ENCODE measurements at places on chromosomes 7 and 10.

DNA sequence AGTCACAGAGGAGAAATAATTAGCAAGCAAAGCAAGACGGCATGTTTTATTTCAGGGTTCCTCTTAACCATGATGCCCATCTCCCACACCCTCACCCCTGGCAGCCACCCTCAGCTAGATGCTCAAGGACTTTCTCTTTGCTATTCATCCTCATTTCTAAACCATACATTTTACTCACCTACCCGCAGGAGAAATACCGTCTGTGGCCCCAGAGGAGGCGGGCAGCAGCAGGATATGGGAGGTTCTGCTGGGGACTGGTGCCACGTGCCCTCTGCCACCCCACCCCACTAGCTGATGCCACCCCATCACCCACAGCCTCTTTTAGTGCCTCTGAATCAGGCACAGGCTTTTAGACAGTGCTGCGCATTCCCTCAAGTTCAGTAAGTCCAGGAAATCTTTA lies 168.7 kb upstream of the ITGB1 start:
- DNase-seq, result no peak

GRCh38 chr10:113086282-113086681 lies 136.2 kb downstream of the TCF7L2 start:
- no peak for DNase-seq

GRCh38 chr10:30502266-30503060 lies 68.5 kb downstream of the MAP3K8 start:
- DNase-seq, result no peak

- DNase-seq, result no peak
These were observed 117.9 kb downstream of the SLIT1 start for GRCh38 chr10:97067716-97068391.

DNA sequence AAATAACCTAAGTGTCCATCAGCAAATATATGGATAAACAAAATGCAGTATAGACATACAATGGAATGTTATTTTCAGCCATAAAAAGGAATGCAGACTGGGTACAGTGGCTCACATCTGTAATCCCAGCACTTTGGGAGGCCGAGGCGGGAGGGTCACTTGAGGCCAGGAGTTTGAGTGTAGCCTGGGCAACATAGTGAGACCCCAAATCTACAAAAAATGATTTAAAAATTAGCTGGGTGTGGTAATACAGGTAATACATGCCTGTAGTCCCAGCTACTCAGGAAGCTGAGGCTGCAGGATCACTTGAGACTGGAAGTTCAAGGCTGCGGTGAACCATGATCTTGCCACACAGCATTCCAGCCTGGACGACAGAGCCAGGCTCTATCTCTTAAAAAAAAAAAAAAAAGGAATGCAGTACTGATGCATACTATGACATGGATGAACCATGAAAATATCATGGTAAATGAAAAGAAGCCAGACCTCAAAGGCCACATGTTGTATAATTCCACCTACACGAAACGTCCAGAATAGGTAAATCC lies 6.9 kb downstream of the MCMBP start:
- DNase-seq, result no peak

DNA sequence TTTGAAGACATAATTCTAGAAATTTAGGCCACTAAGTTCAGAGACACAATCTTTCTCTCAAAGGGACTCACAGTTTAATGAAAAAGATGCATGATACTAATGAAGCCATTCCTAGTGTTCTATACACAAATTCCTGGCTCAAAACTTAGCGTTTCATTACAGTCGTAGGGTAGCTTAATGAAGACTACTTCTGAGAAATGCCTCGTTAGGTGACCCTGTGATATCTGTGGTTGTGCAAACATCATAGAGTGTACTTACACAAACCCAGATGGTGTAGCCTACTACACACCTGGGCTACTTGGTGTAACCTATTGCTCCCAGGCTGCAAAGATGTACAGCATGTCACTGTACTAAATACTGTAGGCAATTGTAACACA lies 488 bp upstream of the CHCHD3 start:
- no peak for DNase-seq

DNA sequence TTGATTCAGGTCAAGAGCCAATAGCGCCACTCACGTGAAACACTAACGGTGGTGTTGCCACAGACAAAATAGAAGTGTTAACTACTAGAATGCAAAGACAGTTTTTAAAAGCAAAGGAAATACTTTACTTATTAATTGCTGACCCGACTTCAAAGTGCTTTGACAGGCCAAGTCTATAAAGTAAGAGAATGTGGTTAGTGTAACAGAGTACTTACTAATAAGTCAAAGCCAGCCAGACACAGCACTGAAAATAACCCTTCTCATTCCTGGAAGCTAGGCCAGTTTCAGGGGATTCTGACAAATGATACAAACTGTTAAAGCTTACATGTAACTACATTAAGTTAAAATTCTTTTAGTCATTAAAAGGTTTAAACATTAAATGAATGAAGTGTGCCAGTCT lies 50.3 kb downstream of the ENO4 start:
- no peak for DNase-seq

DNA sequence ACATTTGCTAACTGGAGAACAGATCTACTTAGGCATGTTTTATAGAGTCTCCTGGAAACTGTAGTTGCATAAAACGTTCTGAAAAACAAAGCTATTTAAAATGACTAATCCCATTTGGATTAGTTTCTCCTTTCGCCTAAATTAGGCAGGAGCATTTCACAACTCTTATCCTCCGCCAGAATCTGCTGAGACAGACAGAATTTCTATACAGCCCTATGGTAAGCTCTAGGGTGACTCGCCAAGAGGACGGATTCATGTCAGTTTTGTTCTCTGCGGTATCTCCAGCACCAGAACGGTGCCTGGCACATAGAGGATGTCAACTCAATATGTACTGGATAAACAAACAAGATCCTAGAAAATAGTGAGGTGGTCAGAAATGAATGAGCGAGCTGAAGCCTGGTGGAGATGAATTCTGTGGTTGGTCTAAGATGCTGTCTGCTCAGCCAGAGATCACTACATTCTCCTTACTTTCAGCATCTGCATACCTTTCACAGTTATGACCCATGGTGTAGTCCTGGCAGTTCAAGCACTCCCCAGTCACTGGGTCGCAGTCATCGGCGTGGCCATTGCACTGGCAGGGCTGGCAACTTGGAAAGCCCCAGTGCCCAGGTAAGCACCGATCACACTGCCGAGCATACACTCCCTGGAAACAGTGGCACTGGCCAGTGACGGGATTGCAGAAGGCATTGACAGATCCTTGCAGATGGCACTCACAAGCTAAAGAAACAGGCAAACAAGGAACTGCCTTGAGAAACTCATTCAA lies 44.0 kb downstream of the LAMB1 start:
- DNase-seq, result peak; percentile 90

DNA sequence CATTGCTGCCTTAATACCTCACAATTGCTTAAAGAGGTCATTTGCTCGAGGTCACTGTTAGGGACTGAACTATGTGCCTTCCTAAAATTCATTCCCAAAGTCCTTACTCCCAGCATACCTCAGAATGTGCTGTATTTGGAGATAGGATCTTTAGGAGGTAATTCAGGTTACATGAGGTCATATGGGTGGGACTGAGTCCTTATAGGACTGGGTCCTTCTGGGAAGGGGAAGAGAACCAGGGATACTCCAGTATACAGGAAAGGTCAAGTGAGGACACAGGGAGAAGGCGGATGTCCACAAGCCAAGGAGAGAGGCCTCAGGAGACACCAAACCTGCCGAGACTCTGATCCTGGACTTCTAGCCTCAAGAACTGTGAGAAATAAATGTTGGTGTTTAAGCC lies 253.3 kb downstream of the PRPF18 start:
- no peak for DNase-seq

GRCh38 chr10:123729523-123729922 lies 63.4 kb downstream of the GPR26 start:
- no peak for DNase-seq

DNA sequence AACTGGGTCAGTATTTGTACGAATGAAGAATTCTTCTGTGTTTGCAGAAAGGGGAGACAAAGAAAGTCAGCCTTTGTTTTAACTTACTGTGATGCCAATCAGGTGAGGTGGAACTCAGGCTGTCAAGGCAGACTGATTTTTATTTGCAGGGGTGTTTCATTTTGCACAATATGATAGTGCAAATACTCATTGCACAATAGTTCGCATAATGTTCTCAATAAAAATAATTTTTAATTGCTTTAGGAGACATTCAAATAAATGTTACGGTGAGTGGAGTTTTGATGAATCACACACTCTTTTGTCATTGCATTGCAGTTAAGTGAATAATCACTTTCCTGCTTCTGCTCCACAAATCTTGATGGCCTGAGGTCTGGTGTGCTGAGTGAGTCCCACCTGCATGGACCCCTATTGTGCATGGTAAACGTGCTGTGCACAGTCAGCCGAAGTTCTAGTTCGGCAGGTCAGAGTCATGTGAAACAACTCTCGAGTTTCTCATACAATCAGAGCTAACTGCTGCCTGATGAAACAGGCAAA lies 141.3 kb upstream of the FZD8 start:
- no peak for DNase-seq

DNA sequence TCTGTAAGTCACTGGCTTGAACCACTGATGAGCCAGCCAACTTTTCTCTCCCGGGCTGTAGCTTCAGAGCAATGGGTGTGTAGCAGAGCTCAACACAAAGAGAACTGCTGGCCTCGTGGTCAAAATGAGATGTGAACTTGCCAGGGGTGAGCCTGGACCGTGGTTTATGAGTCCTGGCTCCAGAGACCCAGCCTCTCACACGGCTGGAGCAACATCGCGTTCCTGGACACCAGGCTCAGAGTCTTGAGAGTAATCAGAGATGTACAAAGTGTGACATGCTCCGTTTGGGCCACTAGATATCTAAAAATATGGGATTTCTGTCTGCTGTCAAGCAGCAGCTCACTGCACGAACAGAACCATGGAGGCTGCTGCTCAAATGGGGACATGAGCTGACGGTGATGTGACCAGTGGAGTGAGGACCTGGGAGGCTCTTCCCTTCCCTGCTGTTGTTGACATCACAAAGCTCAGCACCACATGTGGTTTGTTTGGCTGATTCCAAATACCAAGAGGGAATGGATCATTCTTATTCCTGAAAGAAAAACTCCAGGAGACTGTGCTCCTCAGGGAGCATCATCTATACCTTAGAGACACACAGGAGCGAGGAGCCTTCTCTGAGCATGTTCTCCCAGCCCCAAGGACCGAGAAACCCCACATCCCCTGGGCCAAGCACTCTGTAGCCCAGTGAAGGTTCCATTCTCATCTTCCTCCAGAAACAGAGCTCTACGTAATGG lies 9.2 kb upstream of the SVIL start:
- DNase-seq, result no peak

GRCh38 chr10:21924511-21924910 lies 79.0 kb downstream of the DNAJC1 start:
- no peak for DNase-seq

- DNase-seq, result no peak
These were observed 68.8 kb upstream of the DNAJB6 start for GRCh38 chr7:157267956-157268355.

DNA sequence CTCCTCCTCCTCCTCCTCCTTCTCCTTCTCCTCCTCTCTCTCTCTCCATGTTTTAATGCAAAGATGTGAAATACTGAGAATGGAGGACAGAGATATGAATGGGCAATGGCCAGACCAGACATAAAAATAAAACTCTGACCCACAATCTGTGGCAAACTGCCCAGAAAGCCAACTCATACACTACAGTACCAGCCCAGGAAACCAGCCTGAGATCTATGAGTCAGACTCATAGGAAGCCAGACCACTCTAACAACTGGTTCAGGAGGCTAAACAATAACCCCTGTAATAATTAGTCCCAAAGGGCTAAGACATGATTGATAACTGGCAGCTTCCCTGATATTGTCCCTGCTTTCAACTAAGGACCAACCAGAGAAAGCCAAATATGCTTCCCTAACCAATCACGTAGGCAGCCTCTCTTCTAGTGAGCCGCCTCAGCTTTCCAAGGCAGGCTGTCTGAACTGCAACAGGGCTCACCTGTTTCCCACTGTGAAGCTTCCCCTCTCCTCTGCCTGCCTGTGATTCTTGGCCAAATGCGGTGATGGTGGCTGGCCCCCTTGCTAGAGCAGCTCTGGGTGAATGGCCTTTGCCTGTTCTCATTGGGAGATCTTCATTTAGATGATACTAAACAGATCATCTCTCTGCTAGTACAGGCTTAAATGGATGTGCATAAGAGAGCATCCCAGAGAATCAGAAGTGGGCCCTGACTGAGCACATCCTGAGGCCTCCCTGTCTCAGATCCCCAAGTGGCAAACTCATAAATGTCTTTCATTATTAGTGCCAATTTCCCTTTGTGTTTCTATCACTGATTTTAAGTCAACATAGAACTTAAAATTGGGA lies 817.6 kb downstream of the TNS3 start:
- peak; percentile 98 for DNase-seq

DNA sequence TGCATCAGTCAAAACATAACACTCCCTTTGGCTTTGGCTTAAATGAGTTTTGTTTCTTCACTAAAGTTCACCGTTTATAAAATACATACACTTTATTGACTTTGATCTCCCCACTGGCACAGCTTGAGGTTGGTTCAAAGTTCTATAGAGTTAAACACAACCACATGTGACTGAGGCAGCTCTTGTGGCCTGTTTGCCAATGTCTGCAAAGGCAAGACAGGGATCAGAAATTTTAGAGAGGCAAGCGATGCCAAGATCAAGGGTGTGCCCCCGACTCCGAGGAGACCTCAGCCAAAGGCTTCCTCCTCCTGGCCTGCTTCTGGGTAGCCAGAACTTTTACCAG lies 129.8 kb upstream of the JCAD start:
- DNase-seq, result no peak

- no peak for DNase-seq
These were observed 558.4 kb downstream of the SDK1 start for GRCh38 chr7:3859431-3859830.

GRCh38 chr10:48504141-48504885 lies 100.6 kb downstream of the ARHGAP22 start:
- no peak for DNase-seq

DNA sequence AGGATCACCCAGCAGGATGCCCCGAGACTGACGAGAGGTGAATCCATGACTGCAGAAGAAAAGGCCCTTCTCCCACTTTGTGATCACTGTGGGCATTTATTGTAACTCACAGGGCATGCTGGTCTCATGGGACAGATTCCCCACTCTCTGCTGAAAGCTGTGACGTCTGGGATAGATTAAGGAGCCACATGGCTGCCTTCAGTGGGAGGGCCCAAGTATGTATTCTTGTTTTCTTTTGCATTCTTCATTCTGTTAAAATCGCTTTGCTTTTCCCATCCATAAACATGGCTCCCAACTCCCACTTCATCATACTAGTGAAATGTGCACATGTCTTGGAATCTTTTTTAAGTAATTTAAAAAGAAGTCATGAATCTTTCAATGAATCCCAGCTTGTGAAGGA lies 67.2 kb downstream of the FAM107B start:
- DNase-seq, result no peak

DNA sequence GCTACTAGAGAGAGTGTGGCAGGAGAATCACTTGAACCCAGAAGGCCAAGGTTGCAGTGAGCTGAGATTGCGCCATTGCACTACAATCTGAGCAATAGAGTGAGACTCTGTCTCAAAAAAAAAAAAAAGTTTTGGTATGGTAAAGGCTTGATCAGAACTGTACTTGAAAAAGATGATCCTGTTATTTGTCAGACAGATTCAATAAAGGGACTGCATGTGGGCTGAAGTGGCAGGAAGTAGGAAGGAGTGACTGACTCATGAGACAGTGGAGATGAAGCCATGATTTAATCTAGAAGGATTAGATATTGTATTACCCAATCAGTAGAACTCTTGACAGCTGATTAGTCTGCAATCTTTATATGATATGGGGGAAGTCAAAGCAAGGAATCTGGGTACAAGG lies 2.7 kb upstream of the TMEM254 start:
- DNase-seq, result no peak

All from skeletal muscle cell (primary cell).